ENCODE measurements at places on chromosomes 7 and 10. TPM values are rescaled to one million over a fixed set of nuclear protein-coding genes. Genes with fewer than 3 reads are reported as not detected.

Gene GPR37
- 0.32 TPM for total RNA-seq

Gene ANLN
- total RNA-seq = 5.4 TPM

DNA sequence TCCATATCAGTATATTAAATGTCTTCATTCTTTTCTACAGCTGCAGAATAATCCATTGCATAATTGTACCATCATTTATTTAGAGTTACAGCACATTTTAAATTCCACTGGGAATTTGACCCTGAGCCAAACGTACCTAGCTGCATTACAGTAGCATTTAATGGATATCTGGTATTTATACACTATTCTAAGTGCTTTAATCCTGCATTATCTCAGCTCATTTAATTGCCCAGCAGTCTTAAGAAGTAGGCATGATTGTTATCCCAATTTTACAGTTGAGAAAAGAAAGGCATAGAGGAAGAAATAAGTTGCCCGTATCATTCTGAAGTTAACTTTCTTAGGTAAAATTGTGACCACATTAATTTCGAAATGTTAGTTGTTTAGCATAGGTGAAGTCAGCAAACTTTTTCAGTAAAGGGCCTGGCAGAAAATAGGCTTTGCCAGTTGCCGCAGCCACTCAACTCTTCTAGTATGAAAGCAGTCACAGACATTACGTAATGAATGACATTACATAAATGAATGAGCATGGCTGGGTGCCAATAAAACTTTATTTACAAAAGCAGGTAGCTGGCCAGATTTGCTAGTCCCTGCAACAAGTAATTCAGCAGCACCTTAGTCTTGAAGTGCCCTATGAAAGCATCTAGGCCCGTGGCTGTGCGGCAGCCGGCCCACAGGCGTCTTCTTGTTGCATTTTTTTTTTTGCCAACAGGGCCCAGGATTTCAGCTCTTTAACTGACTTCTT is 30.0 kb downstream of the GUSB start:
- no peak overlapping the region for H3K27ac ChIP-seq
- DNase-seq = no peak
- H3K27me3 ChIP-seq = no peaks in the 10 kb centered on the region

DNA sequence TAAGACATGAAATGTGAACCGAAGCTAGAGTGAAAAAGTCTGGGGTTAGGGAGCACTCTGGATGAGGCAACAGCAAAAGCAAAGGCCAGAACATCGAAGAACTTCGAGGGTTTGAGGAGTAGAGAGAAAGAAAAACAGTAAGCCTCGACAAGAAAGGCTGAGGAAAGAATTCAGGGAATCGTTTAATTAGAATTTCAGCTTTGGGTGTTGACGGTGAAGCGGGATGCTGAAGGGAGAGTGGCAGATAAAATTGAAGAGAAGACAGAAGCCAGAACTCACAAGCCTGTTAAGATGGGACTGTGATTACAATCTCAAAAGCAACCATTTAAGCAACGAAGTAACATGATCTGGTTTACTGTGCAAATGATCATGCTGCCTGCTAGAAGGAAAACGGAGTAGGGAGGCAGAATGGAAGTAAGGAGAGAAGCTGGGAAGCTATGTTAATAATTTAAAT is 2.1 kb downstream of the TRDMT1 start:
- H3K27me3 ChIP-seq = no peaks in the 10 kb centered on the region
- peak overlapping the region; percentile 97 for H3K27ac ChIP-seq
- peak overlapping the region; percentile 88 for H3K4me3 ChIP-seq
- no peaks in the 10 kb centered on the region for H3K36me3 ChIP-seq

Gene CUZD1
- 0.98 TPM for total RNA-seq

DNA sequence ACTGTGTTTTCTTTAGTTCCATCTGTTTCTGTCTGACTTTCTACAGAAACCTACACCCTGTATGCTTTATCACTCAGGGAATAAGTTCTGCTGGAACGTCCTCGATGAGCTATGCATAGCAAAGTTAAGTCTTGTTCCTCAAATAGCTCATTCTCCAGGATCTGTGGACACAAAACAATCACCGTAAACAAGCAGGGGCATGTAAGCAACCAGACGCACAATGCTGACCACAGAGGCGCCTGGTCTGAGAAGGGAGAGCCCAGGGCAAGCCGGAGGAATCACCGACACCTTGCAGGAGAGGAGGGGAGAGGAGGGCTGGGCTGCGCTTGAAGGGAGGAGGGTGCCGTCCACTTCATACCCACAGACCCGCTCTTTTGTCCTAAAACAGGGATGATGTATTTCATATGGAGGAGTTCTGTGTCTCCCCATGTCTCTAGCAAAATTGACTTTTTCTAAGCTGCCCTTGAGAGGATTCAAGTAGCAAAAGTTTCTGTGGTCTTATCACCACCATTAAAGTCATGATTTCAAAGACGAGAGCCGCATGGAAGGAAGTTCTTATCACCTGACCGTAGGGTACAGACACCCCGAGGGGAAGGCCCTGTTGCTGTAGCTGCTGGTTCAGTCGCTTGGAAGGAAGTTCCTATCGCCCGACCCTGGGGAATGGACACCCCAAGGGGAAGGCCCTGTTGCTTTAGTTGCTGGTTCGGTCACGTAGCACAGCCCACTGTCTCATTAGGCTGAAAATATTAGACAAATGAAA is 14.3 kb downstream of the CALML3 start:
- no peaks in the 10 kb centered on the region for H3K27me3 ChIP-seq
- no peak overlapping the region for H3K4me3 ChIP-seq
- no peak for DNase-seq
- no peaks in the 10 kb centered on the region for H3K4me1 ChIP-seq

Gene C7orf33
- not detected for total RNA-seq

DNA sequence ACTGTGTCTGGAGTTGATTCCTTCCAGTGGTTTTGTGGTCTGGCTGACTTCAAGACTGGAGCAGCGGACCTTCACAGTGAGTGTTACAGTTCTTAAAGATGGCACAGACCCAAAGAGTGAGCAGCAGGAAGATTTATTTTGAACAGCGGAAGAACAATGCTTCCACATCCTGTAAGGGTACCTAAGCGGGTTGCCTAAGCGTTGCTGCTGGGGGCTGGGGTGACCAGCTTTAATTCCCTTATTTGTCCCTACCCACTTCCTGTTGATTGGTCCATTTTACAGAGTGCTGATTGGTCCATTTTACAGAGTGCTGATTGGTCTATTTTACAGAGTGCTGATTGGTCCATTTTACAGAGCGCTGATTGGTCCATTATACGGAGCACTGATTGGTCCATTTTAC is 13.2 kb downstream of the AKR1B15 start:
- H3K27ac ChIP-seq = peak overlapping the region; percentile 62
- no peaks in the 10 kb centered on the region for H3K36me3 ChIP-seq
- H3K27me3 ChIP-seq = no peaks in the 10 kb centered on the region
- no peak overlapping the region for H3K4me3 ChIP-seq
- H3K4me1 ChIP-seq = peaks cover 4% of the 10 kb centered on the region

DNA sequence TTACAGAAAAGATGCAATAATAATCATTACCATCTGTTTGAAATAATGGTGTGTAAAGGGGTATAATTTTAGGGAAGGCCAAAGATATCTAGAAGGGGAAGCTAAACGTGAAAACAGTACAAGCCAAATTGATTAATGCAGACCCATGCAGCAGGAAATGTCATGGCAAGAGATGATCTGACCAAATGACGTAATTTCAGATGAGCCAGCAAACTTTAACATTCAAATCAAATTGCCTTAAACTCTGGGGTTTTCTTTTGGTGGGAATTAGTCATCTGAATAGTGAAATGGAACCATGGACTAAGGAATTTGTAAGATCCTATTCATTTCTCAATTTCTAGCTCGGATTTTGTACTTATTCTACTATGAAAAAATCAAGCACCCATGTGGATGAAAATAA is 21.4 kb upstream of the SCIN start:
- no peak overlapping the region for H3K27ac ChIP-seq
- no peaks in the 10 kb centered on the region for H3K27me3 ChIP-seq
- DNase-seq = no peak
- H3K4me1 ChIP-seq = no peaks in the 10 kb centered on the region

DNA sequence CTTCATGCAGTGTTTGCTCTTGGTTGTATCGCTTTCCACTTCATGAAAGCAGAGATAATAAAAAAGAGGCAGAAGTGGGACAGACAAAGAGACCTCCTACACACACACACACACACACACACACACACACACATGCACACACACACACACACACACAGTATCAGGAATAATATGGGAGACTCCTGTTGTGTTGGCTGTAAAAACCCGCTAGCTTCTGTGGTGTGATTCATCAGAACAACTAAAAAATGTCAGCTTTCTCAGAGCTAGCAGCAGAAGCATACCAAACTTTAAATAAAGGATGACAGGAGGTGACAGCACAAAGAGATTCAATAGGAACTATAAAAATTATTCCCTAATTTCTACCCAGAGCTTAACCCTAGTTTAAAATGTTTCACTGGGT is 148.2 kb upstream of the LRRTM3 start:
- H3K4me3 ChIP-seq = no peak overlapping the region
- no peaks in the 10 kb centered on the region for H3K4me1 ChIP-seq
- DNase-seq = no peak
- H3K27me3 ChIP-seq = no peaks in the 10 kb centered on the region

Gene WASHC2C
- total RNA-seq = 51.8 TPM

Gene ABCB4
- total RNA-seq = 0.33 TPM

Gene TMEM270
- total RNA-seq = not detected

Gene CRHR2
- total RNA-seq = 0.15 TPM

- no peaks in the 10 kb centered on the region for H3K27me3 ChIP-seq
- no peak overlapping the region for H3K4me3 ChIP-seq
- H3K36me3 ChIP-seq = no peaks in the 10 kb centered on the region
- no peak for DNase-seq
- no peak overlapping the region for H3K27ac ChIP-seq
These were observed 80.3 kb upstream of the UCN3 start for GRCh38 chr10:5284311-5285057.

Gene MGMT
- total RNA-seq = 57.8 TPM

Gene SGMS1
- total RNA-seq = 114 TPM

- no peak for DNase-seq
- H3K27me3 ChIP-seq = peaks cover 59% of the 10 kb centered on the region
- no peak overlapping the region for H3K27ac ChIP-seq
- no peaks in the 10 kb centered on the region for H3K4me1 ChIP-seq
- no peak overlapping the region for H3K4me3 ChIP-seq
- H3K36me3 ChIP-seq = no peaks in the 10 kb centered on the region
These were observed 626 bp downstream of the ZNF804B start for GRCh38 chr7:88760136-88760515.

Gene ZNF680
- total RNA-seq = 16.2 TPM

Gene CCDC172
- not detected for total RNA-seq

Gene DPP6
- total RNA-seq = not detected

- no peaks in the 10 kb centered on the region for H3K36me3 ChIP-seq
- no peak overlapping the region for H3K4me3 ChIP-seq
- H3K4me1 ChIP-seq = no peaks in the 10 kb centered on the region
- H3K27me3 ChIP-seq = no peaks in the 10 kb centered on the region
- no peak for DNase-seq
- no peak overlapping the region for H3K27ac ChIP-seq
These were observed 14.3 kb downstream of the CEP41 start for GRCh38 chr7:130426564-130426963.

DNA sequence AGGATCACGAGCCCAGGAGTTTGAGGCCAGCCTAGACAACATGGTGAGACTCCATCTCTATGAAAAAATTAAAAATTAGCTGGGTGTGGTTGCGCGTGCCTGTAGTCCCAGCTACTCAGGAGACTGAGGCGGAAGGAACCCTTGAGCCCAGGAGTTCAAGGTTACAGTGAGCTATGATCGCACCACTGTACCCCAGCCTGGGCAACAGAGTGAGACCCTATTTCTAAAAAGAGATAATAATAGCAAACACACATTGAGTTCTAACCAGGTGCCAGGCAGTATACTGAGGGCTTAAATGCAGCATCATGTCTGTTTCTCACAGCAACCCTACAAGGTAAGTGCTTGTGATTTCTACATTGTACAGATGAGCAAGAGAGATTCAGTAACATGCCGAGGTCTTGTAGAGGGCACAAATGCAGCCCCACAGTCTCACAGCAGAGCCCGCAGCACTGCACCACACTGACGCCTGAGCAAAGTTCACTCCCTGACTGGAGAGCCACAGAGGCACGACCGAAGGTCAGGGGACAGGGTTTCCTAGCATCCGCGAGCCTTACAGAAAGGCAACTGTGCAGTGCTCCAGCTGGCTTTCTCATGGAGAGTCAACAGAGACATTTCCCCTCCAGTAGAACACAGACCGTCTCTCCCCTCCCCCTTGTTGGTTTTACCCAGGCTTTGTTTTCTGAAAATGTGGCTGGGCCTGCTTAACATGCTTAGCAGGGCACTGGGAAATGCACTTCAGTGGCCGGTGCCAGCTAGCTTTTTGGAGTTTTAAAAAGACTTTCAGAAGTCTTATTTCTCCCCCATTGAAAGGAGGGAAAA is 36.5 kb downstream of the PDSS1 start:
- no peaks in the 10 kb centered on the region for H3K27me3 ChIP-seq
- peak; percentile 59 for DNase-seq
- H3K4me1 ChIP-seq = no peaks in the 10 kb centered on the region
- H3K27ac ChIP-seq = peak overlapping the region; percentile 80

- no peaks in the 10 kb centered on the region for H3K27me3 ChIP-seq
- H3K36me3 ChIP-seq = no peaks in the 10 kb centered on the region
- no peak overlapping the region for H3K4me3 ChIP-seq
These were observed 95.1 kb downstream of the MACC1 start for GRCh38 chr7:20122073-20122472.

GRCh38 chr10:12214763-12215218 is 18.8 kb downstream of the CDC123 start:
- no peaks in the 10 kb centered on the region for H3K27me3 ChIP-seq
- no peak overlapping the region for H3K4me3 ChIP-seq
- H3K4me1 ChIP-seq = no peaks in the 10 kb centered on the region
- no peak for DNase-seq
- H3K36me3 ChIP-seq = peaks cover 10% of the 10 kb centered on the region
- H3K27ac ChIP-seq = no peak overlapping the region

- no peaks in the 10 kb centered on the region for H3K27me3 ChIP-seq
- no peaks in the 10 kb centered on the region for H3K36me3 ChIP-seq
- no peak overlapping the region for H3K4me3 ChIP-seq
- DNase-seq = no peak
- H3K27ac ChIP-seq = no peak overlapping the region
These were observed 36.6 kb downstream of the GOLGA7B start for GRCh38 chr10:97886286-97886685.

Gene UPK3BL2
- 5.7 TPM for total RNA-seq

Gene MUC12
- 5.2 TPM for total RNA-seq

Gene CHN2
- total RNA-seq = 6.3 TPM

DNA sequence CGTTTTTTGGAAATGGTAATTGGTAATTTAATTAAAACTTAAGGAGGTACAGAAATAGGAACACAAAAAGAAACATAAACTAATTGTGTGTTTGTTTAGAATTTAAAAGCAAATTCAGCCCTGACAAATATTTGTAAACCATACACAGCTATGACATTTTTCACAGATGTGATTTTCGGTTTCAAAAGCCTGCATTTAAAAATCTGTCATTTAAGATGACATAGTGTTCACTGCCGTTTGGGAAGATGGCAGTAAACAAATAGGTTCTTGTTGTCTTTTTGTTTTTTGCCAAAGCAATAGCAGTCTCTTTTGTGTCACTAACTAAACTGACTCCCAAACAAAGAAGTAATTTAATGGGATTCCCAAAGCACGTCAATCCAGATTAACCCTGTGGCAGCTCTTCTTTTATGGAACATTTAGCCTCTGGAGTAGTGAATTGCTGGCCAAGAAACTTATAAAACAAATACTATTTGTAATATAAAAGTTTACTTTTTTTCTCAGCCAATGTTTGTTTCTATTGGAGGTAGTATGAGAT is 697.6 kb downstream of the PHTF2 start:
- no peak for DNase-seq
- H3K27me3 ChIP-seq = no peaks in the 10 kb centered on the region
- no peaks in the 10 kb centered on the region for H3K36me3 ChIP-seq

Data from breast epithelium (tissue), 4 donors.